ENCODE measurements at places on chromosomes 4 and X. TPM values are rescaled to one million over a fixed set of nuclear protein-coding genes. Genes with fewer than 3 reads are reported as not detected.

- no peak for DNase-seq
These were observed 147.6 kb upstream of the FGF16 start for GRCh38 chrX:77299549-77299948.

DNA sequence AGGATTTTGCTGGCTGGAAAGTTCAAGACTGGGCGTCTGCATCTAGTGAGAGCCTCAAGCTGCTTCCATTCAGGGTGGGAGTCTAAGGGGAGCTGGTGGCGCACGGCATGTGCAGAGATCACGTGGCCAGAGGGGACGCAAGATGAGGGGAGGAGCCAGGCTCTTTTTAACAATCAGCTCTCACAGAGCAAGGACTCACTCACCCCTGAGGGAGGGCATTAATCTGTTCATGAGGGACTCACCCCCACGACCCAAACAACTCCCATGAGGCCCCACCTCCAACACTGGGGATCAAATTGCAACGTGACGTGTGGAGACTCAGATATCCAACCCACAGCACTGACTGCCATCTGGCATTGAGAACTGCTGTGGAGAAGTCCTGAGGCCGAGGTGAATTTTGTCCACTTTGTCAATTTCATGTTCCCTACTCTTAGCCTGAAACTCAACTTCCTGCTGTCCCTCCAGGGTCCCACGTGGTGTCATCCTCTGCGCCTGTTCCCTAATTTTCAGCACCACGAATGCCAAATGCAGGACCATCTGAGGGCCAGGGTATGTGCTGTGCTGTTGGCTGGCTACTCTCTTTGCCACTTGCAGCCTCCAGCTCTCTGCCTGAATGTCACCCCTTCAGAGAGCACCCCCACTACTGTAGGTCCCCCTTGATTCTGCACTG, 5.6 kb downstream of the ZFP92 start:
- DNase-seq, result no peak

Gene STS
- 7.2 TPM for total RNA-seq

Gene GAGE12J
- not detected for total RNA-seq

DNA sequence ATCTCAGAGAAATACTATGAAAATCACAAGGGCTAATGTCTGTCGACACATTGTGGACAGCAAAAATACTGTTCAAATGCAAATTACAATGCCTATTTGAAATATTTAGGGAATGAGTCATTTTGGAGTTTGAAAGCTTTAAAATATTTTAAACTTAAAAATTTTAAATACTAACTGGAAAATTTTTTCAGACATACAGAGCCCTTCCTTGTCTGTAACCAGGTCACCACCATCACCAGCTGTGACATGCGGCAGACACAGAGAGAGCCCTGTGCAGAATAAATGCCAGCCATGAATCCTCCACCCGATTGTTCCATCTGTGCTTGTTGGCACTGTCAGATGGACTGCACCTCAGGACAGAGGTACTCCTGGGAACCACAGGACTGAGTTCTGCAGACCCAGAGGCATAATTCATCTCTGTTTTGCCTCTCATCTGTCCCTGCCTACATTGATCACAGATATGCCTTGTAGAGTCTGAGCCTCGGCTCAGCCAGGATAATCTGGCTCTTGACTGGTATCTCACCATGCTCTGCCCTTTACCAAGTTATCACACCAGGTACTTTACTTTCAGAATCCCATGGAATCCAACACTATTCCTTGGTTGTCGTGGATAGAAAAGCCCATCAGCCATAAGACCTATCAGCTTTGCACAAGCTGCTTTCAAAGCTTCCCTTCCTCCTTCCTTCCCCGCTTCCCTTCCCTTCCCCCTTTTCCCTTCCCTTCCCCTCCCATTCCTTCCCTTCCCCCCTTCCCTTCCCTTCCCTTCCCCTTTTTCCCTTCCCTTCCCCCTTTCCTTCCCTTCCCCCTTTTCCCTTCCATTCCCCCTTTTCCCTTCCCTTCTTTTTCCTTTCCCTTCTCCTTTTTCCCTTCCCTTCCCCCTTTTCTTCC, 67.2 kb downstream of the TBC1D9 start:
- DNase-seq, result no peak

GRCh38 chr4:107951551-107951950, 20.2 kb downstream of the CYP2U1 start:
- no peak for DNase-seq

- DNase-seq, result no peak
These were observed 25.7 kb downstream of the ADGRG2 start for GRCh38 chrX:19096586-19096985.

Gene SCD5
- 28.0 TPM for total RNA-seq

DNA sequence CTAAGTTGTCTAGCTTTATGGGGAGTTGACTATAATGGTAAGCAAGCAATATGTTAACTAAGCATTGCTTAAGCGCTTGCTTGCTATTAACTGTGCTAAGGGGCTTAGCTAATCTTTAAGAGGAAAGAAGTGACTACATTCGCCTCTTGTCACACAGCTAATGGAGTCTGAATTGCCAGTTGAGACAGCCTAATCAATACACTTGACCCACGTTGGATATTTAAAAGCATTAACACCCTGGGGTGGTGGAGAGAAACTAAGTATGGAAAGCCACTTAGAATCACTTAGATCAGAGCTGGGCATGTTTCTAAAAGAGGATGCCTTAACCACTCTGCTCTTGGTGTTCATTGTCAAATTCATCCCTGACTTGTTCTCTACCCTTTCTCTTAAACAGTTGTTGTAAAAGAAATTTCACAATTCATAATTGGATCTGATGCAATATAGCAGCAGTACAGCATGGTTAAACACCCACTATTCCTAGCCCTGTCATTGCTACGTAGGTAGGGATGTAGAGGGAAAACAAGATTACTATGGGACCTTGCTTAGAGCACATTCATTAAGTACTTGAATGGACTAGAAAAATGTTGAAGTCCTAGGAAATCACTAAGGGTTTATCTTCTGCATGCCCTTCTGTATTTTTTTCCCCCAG, 3.5 kb downstream of the ZAR1 start:
- no peak for DNase-seq

Gene CSN3
- total RNA-seq, result not detected

Gene ACE2
- total RNA-seq, result 0.11 TPM

Gene ZNF157
- not detected for total RNA-seq

Gene CT83
- not detected for total RNA-seq

DNA sequence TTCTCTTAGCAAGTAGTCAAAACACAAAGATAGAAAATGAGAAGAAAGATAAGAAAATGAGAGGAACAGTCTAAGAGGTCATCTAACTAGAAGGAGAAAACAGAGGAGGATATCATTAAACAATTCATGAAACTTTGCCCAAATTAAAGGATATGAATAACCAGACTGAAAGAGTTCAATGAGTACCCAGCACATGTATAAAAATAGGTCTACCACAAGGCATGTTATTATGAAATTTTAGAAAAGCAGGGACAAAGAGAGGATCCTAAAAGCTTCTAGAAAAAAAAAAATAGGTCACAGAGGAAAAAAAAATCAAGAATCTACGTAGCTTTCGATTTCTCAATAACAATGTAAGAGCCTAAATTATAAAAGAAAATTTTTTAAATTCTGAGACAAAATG, 118.5 kb downstream of the WDFY3 start:
- no peak for DNase-seq

GRCh38 chr4:74674750-74675149, 119.6 kb downstream of the BTC start:
- DNase-seq, result no peak

Measured in ascending aorta (tissue), 2 donors.